ENCODE measurements at places on chromosomes 5 and 9. TPM values are rescaled to one million over a fixed set of nuclear protein-coding genes. Genes with fewer than 3 reads are reported as not detected.

Gene N4BP3
- 16.5 TPM for polyA plus RNA-seq

Gene PDE6A
- 0.15 TPM for polyA plus RNA-seq

Gene ACOT12
- polyA plus RNA-seq: 0.77 TPM

Gene DMGDH
- 1.5 TPM for polyA plus RNA-seq

DNA sequence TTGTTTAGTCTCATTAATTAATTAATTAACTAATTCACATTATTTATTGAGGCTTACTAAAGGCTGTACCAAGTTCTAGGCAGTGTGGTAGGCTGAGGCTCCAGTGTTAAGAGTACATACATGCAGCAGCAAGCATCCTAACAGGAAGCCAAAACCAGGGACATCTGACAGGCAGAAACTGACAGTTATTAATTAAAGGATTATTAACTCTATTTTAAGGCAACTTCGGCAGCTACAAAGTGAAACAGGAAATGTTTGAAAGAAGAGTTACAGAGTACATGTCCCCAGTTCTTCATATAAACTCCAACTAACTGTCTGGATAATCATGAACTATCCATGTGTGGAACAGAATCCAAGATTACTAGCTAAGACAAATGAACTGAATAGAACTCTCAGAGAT is 39.3 kb upstream of the GABRB2 start:
- DNase-seq: no peak

DNA sequence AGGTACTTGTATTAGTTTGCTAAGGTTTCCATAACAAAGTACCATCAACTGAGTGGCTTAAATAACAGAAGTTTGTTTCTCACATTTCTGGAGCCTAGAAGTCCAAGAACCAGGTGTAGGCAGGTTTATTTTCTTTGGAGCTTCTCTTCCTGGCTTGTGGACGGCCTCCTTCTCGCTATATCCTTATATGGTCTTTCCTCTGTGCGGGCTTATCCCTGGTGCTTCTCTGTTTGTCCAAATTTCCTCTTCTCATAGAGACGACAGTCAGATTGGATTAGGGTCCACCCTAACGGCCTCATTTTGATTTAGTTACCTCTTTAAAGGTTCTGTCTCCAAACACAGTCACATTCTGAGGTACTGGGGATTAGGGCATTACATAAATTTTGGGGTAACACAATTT is 88.3 kb downstream of the RMI1 start:
- no peak for DNase-seq

GRCh38 chr9:94881023-94881422 is 154.5 kb downstream of the AOPEP start:
- no peak for DNase-seq

DNA sequence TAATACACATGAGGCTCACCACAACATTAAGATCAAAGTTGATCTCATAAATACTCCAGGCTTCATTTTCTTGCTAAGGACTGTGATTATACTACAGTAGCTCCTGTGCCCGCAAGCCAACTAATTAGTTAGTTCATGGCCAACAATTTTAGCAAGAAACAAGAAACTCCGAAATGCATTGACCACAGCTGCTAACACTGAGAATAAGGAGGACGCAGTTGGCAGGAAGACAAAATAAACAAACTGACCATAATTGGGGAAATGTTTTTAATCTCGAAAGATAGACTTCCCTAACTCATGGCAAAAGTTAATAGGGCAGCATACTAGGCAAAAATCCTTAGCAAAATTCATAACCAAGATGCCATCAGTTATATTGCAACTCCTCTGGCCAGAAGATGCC is 115.5 kb upstream of the SPEF2 start:
- no peak for DNase-seq

DNA sequence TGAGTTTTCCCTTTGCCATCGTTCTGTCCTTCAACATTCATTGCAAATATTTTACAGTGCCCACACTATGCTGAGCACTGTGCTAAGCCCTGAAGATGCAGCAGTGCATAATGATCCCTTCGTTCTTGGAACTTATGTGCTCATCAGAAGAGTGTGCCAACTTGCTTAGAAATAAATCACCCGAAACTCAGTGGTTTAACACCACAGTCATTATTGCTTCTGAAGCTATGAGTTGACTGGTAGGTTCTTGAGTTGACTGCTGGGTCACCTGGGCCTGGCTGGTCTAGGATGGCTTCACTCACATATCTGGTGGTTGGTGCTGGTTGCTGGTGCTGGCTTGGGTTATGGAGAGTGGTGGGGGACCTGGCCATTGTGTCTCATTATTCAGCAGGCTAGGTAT is 20.9 kb downstream of the PCSK5 start:
- no peak for DNase-seq

DNA sequence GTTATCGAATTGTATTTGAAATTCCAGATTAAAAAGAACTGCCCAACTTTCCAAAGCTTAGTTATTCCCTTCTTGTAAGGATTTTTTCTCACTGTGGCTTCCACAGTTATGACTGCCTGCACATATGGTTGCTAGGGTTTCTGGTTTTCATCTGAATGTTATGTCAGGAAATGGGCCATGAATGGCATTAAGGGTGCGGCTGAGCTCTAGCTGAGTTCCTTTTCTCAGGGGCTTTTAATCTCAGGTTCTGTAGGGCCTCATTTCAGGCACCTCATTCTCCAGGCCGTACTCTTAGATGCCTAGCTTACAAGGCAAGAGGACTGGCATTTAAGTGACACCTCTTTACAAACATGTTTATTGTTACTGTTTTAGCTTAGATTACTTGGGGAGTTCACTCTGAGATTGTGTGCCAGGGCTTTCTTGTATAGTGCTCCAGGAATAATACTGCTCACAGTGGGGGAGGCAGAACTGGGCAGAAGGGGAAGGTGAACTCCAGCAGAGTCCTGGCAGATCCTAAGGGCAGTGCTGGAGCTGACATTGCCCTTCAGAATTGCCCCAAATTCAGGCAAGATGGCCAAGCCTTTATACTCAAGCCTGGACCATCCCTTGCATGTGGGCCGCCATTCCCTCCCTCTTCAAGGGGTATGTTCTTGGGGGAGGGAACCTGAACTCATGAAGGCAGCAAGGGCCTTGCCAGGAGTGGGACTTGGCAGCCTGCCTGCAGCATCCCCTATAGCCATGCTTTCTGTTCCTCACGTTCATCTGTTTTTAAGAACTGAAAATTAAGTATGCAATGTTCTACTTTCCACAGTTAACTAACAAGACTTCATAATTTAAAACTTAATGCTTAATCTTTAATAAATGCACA is 111.5 kb downstream of the KDM4C start:
- no peak for DNase-seq

GRCh38 chr5:143404416-143405062 is 1.1 kb upstream of the NR3C1 start:
- DNase-seq: peak; percentile 93

GRCh38 chr5:61389609-61390008 is 57.6 kb downstream of the ZSWIM6 start:
- no peak for DNase-seq

DNA sequence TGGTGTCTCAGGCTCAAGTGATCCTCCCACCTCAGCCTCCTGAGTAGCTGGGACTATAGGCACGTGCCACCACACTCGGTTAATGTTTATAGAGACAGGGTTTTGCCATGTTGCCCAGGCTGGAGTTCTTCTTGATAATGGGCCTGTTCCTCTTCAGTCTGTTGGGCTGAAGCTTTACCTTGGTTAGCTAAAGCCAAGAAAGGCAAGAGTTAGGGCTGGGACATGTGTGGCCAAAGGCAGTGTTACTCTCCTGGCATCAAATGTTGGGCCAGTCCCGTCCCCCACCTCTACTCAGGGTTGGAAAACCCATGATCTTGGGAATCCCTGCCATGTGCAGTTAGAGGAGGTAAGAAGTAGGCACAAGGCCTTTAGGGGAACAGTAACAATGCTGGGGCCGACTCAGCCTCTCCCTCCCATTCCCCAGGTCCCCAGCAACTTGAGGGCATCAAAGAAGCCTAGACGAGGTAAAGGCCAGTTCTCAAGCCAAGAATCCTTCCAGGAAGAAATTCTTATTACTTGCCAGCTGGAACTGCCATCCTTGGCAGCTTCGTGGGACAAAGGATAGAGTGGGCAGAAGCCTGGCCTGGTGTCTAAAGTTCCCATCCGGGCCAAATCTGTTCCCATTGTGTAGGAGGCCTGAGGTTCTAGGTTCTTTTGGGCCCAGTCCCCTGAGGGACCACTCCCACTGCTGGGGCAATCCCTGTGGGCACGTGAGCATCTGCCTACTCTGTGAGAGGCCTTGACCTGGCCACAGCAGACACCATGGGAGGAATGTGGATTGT is 4.5 kb downstream of the EGR1 start:
- DNase-seq: peak; percentile 51

GRCh38 chr9:89138463-89139390 is 39.9 kb downstream of the SHC3 start:
- DNase-seq: no peak
